DMS53 (cell line): ENCODE measurements at places on chromosomes 16 and 17.

- peak; percentile 75 for DNase-seq
These were observed 16.8 kb downstream of the MARCHF10 start for GRCh38 chr17:62791235-62791734.

GRCh38 chr16:26981266-26981938, 85.3 kb upstream of the C16orf82 start:
- no peak for DNase-seq

DNA sequence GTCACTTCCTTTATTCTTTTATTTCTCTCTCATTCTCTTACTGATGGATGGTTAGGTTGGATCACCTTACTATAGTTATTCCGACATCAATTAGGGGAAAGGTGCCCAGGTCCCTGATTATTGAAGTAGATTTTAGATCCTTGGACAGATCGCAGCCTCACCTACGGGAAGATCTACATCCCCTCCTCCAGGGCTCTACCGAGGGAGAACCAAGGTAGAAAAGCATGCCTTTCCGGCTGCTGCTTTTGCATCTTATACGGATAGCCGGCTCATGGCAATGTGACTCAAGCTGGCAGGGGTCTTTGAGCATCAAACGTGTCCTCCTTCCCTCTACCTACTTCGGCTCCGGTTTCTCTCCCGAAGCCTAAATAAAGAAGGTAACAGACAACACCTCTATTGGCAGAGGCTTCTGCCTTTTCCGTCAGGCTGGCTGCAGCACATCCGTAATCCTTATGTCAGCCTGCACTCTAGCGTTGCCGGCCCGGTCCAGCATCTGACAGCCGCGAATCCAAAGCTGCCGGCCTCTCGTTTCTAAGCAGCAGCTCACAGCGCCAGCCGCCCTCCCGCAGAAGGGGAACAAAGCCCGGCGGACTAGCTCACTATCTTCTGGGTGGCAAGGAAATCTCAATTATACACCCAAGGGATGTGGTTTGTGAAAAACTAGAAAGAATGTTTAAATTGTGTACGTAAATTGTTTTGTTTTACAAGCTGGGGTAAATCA, 46.9 kb downstream of the IRX6 start:
- peak; percentile 32 for DNase-seq

GRCh38 chr17:63751806-63752205, 10.2 kb upstream of the STRADA start:
- no peak for DNase-seq

- DNase-seq, result no peak
These were observed 40.3 kb upstream of the MRPS23 start for GRCh38 chr17:57889892-57890856.

- no peak for DNase-seq
These were observed 104.6 kb downstream of the USP22 start for GRCh38 chr17:20938244-20938643.

DNA sequence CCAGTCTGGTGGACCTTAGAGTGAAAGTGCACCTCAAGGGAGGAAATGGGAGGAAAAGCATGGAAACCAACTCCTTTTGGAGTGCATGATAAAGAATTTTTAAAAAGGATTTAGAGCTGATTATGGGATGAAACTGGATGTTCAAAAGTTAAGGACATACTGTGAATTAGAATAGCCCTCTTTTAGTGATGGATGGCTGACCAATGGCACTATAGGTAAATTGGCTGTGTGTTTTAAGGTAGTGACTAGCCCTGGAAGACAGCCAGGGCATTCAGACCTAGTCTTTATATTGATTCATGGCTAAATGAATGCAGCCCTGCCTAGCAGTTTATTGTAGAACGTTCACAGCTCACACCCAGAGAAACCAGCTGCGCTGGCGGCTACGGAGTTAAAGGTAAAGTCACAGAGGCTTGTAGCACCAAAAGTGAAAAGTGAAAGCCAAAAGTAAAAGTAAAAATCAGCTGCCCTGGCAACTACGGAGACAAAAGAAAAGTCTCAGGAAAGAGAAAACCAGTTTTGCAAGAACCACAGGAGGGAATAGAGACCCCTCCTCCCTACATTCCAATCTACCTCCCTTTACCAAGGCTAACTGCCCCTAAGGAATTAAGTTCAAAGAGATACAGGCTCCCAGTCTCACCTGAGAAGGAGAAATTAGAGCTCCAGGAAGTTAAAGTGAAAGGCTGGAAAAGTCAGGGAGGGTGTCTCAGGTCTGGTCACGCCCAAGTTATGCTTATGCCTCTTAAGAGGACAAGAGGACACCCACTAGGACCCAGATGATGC, 21.8 kb downstream of the ACSM1 start:
- DNase-seq, result peak; percentile 55

DNA sequence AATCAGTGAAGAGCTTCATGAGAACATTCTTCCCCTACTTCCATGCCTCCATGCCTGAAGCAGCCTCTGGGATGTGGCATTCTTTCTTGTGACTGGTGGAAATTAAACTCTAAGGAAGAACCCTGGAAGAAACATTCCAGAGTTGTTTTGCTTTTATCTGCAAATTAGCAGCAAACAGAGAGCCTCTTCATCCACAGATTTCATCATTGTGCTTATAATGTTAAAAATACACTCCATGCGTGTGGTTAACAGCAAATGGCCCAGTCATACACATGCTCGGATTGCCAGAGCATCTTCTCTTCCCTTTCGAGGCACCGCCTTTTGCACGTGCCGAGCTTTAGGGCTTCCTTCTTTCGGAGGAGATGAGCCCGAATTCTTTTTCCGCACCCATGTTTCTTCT, 411.3 kb downstream of the SNX29 start:
- DNase-seq, result no peak

DNA sequence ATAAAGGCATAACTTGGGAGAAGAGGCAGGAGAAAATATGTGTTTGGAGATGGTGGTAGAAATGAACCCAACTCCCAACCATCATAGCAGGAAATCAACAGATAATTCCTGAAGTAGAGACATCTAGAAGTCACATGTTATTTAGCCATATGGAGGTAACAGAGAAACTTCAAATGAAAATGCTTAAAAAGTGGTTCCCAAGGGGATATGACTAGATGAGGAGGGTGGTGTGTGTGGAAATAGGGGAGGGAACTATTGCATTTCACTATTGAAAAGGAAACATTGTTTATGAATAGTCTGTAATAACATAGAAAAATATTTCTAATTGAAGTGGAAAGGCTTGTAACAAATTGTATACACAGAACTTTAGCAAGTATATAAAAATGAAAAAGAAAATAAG, 412.0 kb downstream of the SHISA9 start:
- no peak for DNase-seq

- no peak for DNase-seq
These were observed 53.9 kb downstream of the VPS35L start for GRCh38 chr16:19609359-19609758.

DNA sequence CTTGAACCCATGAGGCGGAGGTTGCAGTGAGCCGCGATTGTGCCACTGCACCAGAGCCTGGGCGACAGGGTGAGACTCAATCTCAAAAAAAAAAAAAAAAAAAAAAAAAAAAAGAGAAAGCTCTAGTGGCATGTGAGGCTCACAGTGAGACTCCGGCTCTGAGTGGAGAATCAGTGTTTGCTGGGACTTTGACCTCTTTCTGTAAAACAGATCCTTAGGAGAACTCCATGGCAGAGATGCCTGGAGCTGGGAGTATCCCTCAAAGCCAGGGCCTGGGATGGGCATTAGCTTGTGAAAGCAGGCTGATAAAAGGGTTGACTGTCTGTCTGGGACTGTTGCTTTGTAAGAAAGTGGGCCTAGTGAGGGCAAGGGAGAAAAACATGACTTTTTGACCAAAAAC, 46.4 kb downstream of the ZNF207 start:
- no peak for DNase-seq

- DNase-seq, result no peak
These were observed 8.3 kb upstream of the NLRC5 start for GRCh38 chr16:56980792-56981724.
